ENCODE measurements at places on chromosomes 1 and 21.

- DNase-seq, result no peak
Measured at GRCh38 chr21:15255763-15256162, 191.0 kb upstream of the NRIP1 start.

- no peak for DNase-seq
Measured at GRCh38 chr1:56227401-56227800, 352.0 kb downstream of the PLPP3 start.

DNA sequence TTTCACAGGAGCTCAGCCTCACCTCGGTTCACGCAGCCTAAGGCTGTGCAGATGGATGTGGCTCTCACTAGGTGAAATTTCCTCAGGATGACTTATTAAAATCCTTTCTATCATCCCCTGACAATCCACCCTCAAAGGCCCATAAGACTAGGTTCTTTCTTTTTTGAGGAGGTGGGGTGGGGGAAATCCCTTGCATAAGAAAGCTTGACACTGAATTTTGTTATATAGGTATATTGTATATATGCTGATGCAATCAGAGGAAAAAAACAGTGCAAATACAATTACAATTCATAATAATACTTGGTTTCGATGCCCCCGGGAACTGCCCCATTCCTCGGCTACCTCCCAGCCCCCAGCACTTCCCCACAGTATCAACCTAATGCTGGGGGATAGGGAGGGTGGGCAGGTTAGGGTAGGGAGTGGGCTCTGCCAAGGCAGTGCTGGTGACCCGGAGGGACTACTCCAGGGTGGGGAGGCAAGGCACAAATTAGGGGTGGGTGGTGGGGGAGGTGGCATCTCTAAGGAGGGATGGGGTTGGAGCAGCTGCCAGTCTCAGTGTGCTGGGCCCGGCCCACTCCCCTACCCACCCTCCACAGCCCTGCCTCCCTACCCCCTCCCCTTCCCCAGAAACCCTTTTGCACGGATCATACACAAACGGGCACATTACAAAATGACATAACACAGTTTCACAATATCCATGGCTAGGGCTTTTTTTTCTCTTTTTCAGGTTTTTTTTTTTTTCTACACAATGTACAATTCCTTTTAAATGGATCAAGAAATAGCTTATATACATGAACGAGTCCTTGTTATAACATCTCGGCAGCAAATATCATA lies 30.9 kb downstream of the SLC27A3 start:
- DNase-seq, result no peak

DNA sequence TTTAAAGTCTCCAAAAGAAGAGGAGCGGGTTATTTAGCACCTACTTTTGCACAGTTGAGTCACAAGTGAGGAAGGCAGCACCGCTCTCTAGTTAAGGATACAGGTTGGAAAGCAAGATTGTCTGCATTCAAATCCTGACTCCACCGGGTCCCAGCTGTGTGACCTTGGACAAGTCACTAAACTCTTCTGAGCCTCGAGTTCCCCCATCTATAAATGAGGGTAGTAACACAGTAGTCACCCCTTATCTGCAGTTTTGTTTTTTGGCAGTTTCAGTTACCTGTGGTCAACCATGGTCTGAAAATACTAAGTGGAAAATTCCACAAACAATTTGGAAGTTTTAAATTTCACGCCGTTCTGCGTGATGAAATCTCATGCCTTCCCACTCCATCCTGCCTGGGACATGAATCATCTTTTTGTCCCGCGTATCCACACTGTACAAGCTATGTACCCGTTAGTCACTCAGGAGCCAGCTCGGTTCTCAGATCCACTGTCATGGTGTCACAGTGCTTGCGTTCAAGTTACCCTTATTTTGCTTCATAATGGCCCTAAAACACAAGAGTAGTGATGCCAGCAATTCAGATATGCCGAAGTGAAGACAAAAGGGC lies 49.4 kb downstream of the CAPZB start:
- no peak for DNase-seq

DNA sequence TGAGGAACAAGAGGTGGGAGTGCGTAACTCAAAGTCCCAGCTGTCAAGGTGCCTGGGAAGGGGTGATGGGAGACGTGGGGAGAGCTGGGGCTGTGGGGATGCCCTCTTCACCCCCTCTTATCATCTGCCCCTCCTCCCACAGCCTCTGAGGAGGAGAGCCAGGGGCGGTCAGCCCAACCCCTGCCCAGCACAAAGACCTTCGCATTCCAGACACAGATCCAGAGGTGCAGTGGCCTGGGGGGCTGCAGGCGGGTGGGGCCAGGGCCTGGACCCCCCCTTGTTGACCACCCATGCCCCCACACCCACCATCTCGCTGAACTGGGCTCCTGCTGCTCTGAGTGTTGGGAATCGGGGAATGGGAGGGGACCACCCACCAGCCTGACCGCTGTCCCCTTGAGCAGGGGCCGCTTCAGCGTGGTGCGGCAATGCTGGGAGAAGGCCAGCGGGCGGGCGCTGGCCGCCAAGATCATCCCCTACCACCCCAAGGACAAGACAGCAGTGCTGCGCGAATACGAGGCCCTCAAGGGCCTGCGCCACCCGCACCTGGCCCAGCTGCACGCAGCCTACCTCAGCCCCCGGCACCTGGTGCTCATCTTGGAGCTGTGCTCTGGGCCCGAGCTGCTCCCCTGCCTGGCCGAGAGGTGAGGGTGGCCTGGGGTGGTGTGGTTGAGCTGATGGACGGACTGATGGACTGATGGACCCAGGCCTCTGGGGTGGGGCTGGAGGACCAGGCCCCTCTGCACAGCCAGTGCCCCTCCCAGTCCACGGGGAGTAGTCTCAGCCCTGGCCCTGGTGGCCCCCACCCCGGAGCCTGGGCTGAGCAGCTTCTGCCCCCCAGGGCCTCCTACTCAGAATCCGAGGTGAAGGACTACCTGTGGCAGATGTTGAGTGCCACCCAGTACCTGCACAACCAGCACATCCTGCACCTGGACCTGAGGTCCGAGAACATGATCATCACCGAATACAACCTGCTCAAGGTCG lies 29.7 kb downstream of the TRIM11 start:
- no peak for DNase-seq

DNA sequence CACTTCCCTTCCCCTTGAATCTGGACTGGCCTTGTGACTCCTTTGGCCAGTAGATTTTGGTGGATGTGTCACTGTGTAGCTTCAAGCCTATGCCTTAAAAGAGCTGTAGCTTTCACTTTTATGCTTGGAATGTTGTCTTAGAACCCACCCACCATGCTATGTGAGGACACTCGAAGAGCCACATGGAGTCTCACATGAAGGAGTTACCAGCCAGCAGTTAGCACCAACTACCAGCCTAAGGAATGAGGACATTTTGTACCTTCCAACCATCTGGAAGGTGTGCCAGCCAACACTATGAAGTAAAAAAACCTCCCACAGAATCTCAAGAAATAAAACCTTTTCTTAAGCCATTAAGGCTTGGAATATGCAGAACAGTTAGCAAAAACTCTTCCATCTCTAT lies 50.6 kb downstream of the LRRC8B start:
- DNase-seq, result no peak

GRCh38 chr21:27545754-27546349 lies 579.0 kb upstream of the ADAMTS5 start:
- DNase-seq, result no peak

GRCh38 chr1:34406833-34407539 lies 230.3 kb downstream of the C1orf94 start:
- no peak for DNase-seq

GRCh38 chr1:80392529-80392928 lies 1386.0 kb upstream of the ADGRL4 start:
- DNase-seq, result peak; percentile 69

- DNase-seq, result no peak
Measured at GRCh38 chr1:116690396-116690848, 22.9 kb upstream of the IGSF3 start.

DNA sequence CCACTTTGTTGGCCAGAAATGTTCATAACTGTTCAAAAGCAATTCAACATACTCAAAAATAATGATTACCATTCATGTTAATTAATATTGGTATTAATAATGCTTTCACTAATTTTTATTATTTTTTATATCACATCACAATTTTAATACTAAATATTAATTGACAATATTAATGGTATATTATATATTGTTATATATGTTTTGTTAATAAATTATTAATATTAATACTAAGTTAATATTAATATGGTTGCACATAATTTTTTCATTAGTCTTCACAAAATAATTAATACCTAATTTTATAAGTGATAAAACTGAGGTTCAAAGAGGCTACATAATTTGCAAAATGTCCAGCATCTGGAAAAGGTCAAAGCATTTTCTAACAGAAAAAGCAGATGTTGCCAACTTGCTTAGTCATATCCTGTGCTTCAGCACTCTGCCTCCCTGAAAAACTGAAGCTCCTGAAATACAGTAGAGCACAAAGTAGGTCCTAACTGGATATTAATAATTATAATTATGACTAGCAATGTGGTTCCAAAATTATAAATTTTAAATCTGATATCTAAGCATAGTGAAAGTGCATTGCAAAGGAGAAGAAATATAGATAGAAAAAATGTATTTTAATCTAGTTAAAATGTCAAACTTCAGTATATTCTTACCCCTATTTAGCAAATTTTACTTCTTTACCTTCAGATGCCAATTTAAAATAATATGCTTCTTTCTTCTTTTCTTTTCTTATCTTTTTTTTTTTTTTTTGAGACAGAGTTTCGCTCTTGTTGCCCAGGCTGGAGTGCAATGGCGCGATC lies 123.2 kb upstream of the TNFSF4 start:
- DNase-seq, result peak; percentile 53

GRCh38 chr1:27099587-27100334 lies 55.2 kb downstream of the SLC9A1 start:
- DNase-seq, result peak; percentile 47

DNA sequence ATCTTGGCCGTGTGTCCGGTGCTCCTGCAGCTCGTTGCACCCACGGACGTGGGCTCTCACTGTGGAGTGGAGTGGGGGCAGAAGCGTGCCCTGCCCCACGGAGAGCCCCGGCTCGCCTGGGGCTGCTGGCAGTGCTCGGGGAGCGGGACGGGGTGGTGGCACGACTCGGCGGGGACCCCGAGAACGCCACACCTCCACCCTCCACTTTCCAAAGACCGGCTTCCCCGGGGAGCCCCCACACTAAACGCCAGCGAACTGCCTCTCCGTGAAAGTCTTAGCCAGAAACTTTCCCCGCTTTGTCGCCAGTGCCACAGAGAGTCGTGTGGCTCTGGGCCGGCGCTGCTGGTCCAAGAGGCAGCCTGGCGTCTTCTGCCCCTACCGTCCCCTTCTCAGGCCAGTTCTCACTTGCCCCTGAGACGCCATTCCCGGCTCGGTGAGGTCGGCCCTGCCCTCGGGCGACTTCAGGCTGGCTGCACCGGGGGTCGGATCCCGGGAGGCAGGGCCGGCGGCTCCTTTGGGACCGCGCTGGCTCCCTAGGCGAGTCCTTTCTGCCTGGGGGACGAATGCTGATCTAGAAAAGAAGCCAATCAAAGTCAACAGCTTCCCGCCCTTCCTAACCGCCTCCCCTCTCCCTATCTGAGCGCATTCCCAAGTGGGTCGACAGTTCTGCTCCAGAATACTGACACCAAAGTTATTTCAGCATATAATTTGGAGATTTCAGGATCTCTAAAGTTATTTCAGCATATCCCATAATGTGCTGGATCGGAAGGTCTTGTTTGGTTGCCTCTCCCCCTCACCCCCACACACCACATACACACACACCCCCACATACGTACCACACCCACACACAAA lies 2.6 kb upstream of the SAMD13 start:
- DNase-seq, result peak; percentile 34

GRCh38 chr1:59020151-59020997 lies 236.5 kb upstream of the JUN start:
- peak; percentile 73 for DNase-seq

DNA sequence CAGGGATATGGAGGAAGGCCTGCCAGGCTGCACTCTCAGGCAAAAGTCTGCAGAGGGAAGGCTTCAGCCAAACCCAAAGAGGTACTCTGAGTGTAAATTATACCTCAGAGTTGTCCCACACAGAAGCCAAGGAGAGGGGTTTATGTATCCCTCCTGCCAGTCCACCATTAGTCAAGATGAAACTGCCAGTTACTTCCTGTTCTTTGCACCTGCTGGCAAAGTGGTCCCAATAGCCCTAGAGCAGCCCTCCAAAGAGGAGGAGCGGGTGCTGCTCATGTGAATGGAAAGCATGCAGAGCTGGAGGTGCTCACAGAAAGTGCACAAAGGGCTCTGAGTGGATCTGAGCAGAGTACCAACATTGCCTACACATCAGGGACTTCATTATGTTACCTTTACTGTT lies 37.1 kb upstream of the MCOLN3 start:
- DNase-seq, result no peak

DNA sequence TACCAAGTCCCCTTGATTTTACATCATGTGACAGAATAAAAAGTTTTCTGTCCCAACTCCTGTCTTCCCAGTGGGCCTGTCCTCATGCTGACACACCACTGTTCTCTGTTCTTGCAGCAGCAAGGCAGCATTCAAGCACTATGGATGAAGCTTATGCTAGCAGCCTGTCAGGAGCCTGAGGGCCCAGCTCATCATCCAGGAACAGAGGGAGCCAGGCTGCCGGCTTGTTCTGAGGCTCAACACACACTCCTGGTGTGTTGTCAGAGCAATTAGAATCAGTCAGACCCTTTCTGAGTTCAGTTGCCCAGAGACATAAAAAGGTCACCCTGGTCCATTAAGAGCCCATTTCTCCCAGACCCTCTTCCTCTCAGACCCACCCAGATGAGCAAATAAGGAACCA lies 282.9 kb downstream of the SEC16B start:
- no peak for DNase-seq

DNA sequence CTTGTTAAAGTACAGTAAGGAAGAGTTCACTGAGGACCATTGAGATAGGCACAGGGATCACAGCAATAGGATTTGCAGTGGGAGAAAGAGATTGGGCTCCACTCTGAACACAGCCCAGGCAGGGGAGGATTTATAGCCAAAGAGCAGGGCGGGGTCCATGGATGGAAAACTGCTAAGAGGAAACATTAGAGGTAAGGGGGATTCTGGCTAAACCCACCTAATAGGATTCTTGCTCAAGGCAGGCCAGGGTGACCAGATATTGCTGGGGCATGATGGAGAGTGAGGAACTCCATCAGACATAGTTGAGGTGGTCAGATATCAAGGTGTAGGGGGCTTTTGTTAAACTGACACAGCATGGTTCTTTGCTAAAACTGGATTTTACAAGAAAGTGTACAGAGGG lies 372.8 kb downstream of the NPHP4 start:
- no peak for DNase-seq

DNA sequence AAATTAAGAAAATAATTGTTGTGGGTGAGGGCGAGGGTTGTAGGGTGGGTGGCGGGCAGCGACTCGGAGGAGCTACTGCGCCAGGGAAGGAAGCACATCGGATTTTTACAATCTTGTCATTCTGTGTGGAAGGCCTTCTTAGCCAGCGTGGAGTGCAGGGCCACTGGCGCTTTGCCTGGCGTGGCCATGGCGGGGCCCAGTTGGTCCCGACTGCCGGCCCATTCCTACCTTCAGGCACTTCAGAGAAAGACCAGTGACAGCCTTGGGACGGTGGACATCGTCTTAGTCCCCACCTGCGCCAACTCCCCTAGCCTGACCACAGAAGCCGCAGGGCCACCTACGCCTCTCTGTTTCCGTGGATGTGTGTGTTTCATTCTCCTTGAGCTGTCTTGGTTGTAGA lies 136.9 kb upstream of the NEGR1 start:
- no peak for DNase-seq

GRCh38 chr1:93350322-93350721 lies 4.6 kb downstream of the DR1 start:
- DNase-seq, result no peak

- DNase-seq, result no peak
Measured at GRCh38 chr21:42542196-42542595, 28.5 kb downstream of the SLC37A1 start.

- no peak for DNase-seq
Measured at GRCh38 chr1:58964880-58965279, 181.0 kb upstream of the JUN start.

GRCh38 chr1:27576806-27577227 lies 27.1 kb downstream of the AHDC1 start:
- DNase-seq, result no peak

Measured in RWPE1 (cell line).